ENCODE measurements at places on chromosomes 6 and 20.

DNA sequence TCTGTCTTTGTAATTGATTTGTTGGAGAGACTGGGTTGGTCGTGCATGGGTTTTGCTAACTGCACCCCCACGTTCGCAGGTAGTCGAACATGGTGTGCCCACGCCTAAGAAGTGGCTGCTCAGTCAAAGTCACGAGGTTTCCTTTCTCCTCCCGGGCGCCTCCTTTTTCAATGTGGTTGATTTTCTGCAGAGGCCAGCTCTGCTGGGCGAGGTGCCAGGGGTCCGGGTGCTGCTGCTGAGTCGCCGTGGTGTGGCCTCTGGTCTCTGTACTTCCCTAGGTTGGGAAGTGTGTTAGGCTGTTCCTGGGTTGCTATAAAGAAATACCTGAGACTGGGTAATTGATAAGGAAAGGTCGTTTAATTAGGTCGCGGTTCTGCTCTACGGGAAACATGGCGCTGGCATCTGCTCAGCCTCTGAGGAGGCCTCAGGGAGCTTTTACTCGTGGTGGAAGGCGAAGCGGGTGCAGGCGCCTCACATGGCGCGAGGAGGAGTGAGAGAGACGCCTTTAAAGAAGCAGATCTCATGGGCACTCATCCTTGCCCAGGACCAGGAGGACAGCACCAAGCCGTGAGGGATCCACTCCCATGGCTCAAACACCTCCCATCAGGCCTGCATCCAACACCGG, 14.1 kb downstream of the OSBPL2 start:
- DNase-seq = no peak

- no peak for DNase-seq
Measured at GRCh38 chr6:34489207-34489805, 23.4 kb downstream of the PACSIN1 start.

- no peak for DNase-seq
Measured at GRCh38 chr6:118350881-118351430, 197.1 kb upstream of the PLN start.

- no peak for DNase-seq
Measured at GRCh38 chr6:47447722-47448121, 29.9 kb upstream of the CD2AP start.

GRCh38 chr20:61259741-61260140, 7.7 kb downstream of the CDH4 start:
- no peak for DNase-seq

DNA sequence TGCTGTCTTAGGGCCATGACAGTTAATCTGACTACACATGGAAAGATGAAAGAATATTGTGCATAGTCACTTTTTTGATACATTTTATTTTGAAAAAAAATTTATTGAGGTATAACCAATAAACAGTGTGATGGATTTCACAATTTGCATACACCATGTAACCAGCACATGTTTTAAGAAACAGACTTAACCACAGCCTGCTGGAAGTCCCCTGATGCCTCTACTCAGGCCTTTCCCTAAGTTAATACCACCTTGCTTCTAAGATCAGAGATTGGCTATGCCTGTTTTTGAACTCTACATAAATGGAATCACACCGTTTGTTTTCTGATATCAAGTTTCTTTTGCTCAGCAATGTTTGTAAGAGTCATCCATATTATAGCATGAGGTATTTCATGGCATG, 136.3 kb downstream of the CFAP61 start:
- DNase-seq = no peak

DNA sequence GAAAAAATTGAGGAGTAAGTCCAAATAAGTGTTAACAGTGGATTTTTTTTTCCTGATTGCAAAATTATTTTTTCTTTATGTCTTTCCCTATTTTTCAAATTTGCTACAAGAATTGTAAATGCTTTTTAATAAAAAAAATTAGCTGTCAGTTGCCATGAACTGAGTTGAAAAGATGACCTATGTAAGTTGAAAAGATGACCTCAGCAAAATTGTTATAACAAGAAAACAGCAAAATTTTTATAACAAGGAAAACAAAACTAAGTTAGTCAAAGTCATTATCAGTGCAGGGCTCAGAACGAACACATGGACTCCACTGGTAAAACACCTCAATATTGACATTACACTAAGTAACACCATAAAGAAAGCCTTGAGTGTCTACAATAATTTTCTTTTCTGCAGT, 207.0 kb upstream of the HDDC2 start:
- DNase-seq = no peak

DNA sequence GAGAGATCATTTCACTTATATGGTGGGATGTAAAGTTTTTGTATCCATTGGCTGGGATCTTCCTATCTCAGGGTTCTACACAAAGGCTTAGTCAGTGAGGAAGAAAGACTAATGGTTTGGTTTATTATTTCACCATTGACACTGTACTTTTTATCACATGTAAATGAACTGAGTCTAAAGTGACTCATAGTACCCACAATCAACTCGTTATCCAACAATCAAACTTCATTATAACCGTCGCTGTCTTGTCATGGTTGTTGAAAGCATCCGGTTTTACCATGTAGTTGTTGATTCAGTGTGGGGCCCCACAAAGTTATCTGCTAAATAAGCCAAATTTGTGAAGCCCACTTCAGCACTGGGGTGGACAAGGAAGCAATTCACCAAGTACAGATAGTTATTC, 55.8 kb upstream of the MTRF1L start:
- DNase-seq = no peak

DNA sequence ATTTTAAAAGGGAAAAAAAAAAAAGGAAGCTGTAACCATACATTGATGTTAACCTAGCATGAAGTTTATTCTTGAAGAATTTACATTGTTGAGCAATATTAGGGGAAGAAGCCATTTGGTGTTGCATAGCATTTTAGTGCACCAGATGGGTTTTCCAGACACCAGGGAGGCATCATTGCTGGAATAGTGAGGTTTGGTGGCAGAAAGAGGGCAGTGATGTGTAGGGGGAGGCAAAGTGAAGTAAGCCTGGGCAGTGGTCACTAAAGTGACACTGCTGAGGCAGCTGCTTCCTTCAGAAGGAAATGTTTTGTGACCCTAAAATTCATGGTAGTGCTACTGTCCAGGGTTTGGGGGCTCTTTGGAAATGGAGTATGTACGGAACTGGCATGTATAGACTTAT, 2.6 kb downstream of the TOMM6 start:
- DNase-seq = no peak

- no peak for DNase-seq
Measured at GRCh38 chr20:63158352-63158751, 57.6 kb downstream of the YTHDF1 start.

GRCh38 chr20:10671221-10671918, 2.4 kb downstream of the JAG1 start:
- DNase-seq = no peak

GRCh38 chr6:33344701-33345697, 27.5 kb upstream of the ZBTB22 start:
- peak; percentile 54 for DNase-seq

DNA sequence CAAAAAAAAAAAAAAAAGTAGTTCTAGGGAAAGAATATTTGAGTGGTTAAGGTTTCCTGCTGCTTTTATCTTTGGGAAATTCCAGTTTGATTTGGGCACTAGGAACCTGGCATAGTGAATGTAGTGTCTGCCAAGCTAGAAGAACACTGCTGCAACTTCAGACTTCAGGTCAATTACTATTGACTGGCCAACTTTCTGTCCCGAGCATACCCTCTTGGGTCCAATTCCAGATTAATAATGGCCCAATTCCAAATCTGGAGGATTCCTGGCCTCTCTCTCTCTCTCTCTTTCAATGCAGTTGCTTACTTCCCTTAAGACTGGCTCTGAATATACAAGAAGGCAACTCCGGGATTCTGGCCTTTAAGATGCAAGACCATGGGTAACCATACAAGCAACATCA, 74.9 kb downstream of the ANKEF1 start:
- DNase-seq = no peak

DNA sequence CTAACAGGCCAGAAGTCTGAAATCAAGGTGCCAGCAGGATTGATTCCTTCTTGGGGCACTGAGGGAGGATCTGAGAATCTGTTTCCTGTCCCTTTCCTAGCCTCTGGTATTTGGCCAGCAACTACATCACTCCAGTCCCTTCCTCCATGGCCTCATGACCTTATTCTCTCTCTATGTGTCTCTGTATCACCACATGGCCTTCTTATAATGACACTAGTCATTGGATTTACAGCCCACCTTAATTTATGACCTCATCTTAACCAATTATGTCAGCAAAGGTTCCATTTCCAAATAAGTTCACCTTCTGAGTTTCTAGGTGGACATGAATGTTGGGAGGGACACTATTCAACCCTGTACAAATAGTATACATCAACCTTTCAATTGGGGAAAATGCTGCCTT, 29.3 kb downstream of the SCML4 start:
- DNase-seq = no peak

DNA sequence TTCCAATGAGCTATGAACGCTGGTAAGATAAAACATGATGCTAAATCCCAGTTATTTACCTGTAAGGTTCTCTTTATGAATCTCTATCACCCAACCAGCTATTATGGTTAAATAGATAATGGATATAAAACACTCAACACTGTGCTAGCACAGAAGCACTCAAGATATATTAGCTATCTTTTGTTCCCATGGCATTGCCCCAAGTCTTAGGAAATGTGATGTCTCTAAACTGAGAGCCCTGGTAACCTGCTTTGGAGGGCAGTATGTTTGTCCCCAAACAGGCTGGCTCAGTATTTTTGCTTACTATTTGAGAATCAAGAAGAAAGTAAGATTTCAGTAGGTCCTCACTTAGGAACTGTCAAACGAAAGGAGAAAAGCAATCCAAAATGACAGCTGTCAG, 90.5 kb downstream of the BTBD9 start:
- no peak for DNase-seq

GRCh38 chr6:122641819-122642218, 31.6 kb downstream of the PKIB start:
- DNase-seq = no peak
